Activated CD4-positive, CD25-positive, alpha-beta regulatory T cell treated with anti-CD3 and anti-CD28 coated beads, Interleukin-2, amount 50 U/mL, for 16 hours (primary cell): ENCODE measurements at places on chromosomes 2 and 18.

- no peak for DNase-seq
Observed at GRCh38 chr2:31365348-31365747, 49.2 kb downstream of the XDH start.

- no peak for DNase-seq
Observed at GRCh38 chr2:162333968-162334367, 10.0 kb upstream of the GCA start.

GRCh38 chr2:231124838-231125568 is at the start of gene HTR2B:
Gene HTR2B (minus strand): TSS chr2:231125042. CDS start chr2:231123764, 1,278 bp downstream.
- DNase-seq: no peak

- DNase-seq: no peak
Observed at GRCh38 chr2:70467831-70468779, 85.5 kb downstream of the TGFA start.

DNA sequence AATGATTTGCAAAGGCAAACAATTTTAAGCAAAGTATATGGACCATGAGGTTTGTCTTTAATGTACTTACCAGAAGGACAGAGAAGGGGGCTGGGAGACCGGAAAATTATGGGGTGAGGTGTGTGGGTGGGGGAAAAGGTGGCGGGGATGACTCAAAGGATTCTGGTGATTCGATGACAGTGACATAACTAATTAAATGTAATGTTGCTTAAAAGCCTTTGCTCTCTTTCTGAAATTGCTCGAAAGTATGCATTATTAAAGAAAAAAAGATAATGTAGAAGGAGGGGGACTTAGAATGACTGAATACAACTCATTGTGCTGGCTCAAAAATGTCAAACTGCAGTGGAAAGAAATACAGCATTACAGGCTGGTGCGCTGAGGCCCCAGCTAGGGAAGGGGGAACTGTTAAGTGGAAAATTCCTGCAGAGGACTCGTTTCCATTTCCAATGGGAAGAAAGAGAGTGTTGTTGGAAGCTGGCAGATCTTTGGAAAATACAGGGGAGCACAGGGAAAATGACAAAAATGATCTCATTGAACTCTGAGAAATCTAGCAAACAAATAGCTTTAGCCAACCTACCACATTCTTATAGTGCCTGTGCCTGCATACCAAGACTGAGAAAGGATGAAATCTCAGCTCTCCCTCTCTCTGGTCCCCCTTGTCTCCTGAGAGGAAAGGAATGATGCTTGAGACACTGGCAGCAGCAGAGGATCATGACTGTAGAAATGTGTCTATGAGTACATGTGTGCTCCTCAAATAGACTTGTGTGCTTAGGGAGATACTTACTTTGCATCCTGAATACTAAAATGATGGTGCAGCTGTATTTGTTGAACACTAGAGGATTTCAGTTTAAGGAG is 632.4 kb downstream of the NYAP2 start:
- DNase-seq: no peak

DNA sequence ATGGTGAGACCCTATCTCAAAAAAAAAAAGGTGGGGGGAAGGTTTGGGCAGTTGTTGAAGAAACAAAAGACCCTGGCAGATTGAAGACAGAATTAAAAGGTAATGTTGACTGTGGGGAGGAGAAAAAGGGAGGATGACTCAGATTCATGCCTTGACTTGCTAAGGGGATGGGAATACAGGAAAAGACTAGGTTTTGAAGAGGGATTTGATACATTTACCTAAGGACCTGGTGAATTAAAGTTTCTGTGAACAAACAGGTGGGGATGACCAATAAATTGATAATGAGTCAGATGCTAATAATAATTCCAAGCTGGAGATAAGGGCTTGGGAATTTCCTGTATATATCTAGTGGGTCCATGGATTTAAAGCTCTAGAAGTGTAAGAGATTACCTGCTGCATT is 27.6 kb downstream of the TTR start:
- DNase-seq: no peak

GRCh38 chr2:18831916-18832510 is 242.6 kb upstream of the NT5C1B start:
- no peak for DNase-seq

GRCh38 chr18:77173275-77174030 is 40.9 kb upstream of the MBP start:
- no peak for DNase-seq

- no peak for DNase-seq
Observed at GRCh38 chr2:144455987-144456386, 63.9 kb downstream of the ZEB2 start.

DNA sequence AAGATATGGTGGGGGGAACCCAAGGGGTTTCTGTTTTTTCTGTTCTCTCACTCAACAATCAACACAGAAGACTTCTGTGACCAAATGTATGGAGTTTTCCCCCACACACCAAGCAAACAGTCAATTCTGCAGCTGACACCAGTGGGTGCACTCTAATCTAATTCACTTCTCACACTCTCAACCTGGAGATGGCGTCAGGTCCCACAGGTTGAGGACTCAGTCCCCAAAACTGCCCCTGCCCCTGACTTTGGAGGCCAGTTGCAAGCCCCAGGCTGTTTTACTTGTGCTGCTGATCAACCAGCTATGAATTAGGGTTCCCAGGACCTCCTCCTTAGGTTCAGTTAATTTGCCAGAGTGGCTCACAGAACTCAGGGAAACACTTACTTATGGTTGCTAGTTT is 6.2 kb downstream of the RNU2-63P start:
- DNase-seq: no peak
